ENCODE measurements at places on chromosomes 16 and 17. TPM values are rescaled to one million over a fixed set of nuclear protein-coding genes. Genes with fewer than 3 reads are reported as not detected.

- no peak overlapping the region for H3K27ac ChIP-seq
- peaks cover 22% of the 10 kb centered on the region for H3K4me1 ChIP-seq
- no peaks in the 10 kb centered on the region for H3K27me3 ChIP-seq
- H3K4me3 ChIP-seq = no peak overlapping the region
Observed at GRCh38 chr17:36598951-36599401, 2.4 kb upstream of the MRM1 start.

Gene FBXO31
- 57.9 TPM for total RNA-seq

DNA sequence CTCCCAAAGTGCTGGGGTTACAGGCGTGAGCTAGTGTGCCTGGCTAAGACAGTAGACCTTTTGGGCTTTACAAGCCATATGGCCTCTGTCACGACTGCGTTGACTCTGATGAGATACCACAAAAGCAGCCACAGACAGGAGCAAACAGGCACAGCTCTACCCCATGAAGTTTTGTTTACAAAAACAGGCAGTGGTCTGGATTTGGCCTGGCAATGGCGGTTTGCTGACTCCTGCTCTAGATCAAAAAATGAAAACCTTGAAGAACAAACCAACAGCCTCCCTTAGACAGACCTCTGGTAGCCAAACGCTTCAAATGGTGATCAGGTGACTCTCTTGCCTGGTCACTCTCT is 20.7 kb downstream of the SLC43A2 start:
- DNase-seq = no peak
- no peaks in the 10 kb centered on the region for H3K27me3 ChIP-seq
- H3K4me1 ChIP-seq = peaks cover 7% of the 10 kb centered on the region
- H3K4me3 ChIP-seq = no peak overlapping the region

DNA sequence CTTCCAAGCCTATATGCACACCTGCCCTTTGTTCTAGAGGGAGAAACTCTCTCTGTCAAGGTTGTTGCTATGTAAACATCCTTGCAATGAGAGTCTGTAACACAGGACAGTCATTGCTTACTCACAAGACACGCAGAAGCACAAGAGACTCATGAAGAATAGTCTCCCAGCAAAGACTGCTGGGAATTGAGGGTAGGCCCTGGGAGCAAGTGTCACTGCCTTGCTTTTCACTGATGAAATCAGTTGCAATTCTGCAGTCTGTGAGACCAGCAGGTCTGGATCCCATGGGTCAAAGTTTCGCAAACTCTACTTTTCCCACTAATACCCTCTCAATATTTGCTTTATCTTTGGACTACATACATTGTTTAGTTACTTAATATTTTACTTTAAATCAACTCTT is 177.4 kb downstream of the FTO start:
- peaks cover 22% of the 10 kb centered on the region for H3K4me1 ChIP-seq
- H3K4me3 ChIP-seq = no peak overlapping the region
- no peak overlapping the region for H3K27ac ChIP-seq

GRCh38 chr17:7767405-7768021 is 50.0 kb downstream of the DNAH2 start:
- no peak overlapping the region for H3K27ac ChIP-seq
- no peaks in the 10 kb centered on the region for H3K36me3 ChIP-seq
- H3K4me1 ChIP-seq = no peaks in the 10 kb centered on the region
- DNase-seq = no peak
- no peaks in the 10 kb centered on the region for H3K27me3 ChIP-seq

- no peak for DNase-seq
- H3K27me3 ChIP-seq = no peaks in the 10 kb centered on the region
- no peak overlapping the region for H3K27ac ChIP-seq
Observed at GRCh38 chr16:47198180-47198575, 54.4 kb upstream of the NETO2 start.

DNA sequence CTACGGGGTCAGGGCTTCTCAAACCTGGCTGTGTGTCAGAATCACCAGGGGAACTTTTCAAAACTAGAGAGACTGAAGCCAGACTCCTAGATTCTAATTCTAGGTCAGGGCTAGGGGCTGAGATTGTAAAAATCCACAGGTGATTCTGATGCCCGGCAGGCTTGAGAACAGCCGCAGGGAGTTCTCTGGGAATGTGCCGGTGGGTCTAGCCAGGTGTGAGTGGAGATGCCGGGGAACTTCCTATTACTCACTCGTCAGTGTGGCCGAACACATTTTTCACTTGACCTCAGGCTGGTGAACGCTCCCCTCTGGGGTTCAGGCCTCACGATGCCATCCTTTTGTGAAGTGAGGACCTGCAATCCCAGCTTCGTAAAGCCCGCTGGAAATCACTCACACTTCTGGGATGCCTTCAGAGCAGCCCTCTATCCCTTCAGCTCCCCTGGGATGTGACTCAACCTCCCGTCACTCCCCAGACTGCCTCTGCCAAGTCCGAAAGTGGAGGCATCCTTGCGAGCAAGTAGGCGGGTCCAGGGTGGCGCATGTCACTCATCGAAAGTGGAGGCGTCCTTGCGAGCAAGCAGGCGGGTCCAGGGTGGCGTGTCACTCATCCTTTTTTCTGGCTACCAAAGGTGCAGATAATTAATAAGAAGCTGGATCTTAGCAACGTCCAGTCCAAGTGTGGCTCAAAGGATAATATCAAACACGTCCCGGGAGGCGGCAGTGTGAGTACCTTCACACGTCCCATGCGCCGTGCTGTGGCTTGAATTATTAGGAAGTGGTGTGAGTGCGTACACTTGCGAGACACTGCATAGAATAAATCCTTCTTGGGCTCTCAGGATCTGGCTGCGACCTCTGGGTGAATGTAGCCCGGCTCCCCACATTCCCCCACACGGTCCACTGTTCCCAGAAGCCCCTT is 10.9 kb downstream of the STH start:
- H3K36me3 ChIP-seq = no peaks in the 10 kb centered on the region
- H3K4me1 ChIP-seq = no peaks in the 10 kb centered on the region
- DNase-seq = no peak
- no peak overlapping the region for H3K27ac ChIP-seq
- no peak overlapping the region for H3K4me3 ChIP-seq

Measured in thoracic aorta (tissue), 2 donors.